NCI-H1694 (cell line): ENCODE measurements at places on chromosomes 5 and 9.
A peak's percentile ranks its signal among the peaks of the same experiment; 100 is the strongest.

- no peak for DNase-seq
These were observed 94.8 kb upstream of the CDKN2B start for GRCh38 chr9:22103685-22104575.

- no peak for DNase-seq
These were observed 5.0 kb downstream of the RPP25L start for GRCh38 chr9:34606905-34607304.

DNA sequence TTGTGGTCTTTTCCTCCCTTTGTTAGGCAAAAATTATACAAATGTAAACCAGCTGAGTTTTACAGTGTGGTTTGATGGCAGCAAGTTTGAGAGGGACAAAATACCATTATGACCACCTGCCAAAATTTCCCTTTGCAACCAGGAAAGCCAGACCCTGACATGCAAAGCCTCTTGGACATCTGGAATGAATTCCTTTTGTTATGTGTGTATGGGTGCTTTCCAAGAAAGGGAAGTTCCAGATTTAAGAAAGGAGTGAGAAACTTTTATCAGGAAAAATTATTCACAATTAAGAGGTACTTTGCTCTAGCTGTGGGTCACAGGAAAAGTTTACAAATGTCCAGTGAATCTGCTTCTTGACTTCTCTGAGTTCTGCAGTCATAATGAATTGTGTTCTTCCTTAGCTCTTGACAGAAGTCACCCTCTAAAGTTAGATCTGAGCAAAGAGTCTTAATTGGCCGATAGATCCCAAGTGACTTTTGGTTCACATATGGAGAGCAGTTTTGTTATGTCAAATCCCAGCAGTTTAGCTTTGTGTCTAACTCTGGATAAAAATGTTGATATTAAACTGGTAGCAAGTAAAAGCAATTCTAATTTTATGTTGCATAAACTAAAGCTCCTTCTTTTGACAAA, 295.9 kb upstream of the ZNF608 start:
- DNase-seq: no peak

- no peak for DNase-seq
These were observed 194.9 kb upstream of the ZNF608 start for GRCh38 chr5:124941051-124942049.

GRCh38 chr5:177132136-177133095, 1.2 kb upstream of the NSD1 start:
- DNase-seq: no peak

DNA sequence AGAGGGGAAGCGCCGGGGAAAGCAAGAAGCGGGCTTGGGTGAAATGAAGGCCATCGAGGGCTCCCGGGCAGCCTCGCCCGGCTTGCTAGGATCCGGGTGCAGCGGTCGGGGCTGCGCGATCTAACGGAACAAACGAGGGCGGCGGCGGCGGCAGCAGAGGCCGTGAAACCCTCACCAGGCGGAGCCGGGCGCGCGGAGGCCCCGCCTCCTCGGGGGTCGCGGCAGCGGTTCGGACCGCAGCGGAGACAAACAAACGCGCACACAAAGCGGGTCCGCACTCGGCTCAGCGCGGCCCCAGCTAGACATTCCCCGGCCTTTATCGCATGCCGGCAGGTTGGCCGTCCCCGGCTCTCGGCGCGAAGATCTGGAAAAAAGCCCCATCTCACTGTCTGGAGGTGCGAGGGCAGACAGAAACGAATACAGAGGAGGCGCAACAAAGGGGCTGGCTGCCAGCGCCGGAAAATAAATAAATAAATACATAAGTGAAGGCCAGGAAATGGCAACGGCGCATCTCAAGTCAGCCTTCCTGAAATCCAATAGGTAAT, 10.5 kb upstream of the TRIM36 start:
- DNase-seq: peak; percentile 6

DNA sequence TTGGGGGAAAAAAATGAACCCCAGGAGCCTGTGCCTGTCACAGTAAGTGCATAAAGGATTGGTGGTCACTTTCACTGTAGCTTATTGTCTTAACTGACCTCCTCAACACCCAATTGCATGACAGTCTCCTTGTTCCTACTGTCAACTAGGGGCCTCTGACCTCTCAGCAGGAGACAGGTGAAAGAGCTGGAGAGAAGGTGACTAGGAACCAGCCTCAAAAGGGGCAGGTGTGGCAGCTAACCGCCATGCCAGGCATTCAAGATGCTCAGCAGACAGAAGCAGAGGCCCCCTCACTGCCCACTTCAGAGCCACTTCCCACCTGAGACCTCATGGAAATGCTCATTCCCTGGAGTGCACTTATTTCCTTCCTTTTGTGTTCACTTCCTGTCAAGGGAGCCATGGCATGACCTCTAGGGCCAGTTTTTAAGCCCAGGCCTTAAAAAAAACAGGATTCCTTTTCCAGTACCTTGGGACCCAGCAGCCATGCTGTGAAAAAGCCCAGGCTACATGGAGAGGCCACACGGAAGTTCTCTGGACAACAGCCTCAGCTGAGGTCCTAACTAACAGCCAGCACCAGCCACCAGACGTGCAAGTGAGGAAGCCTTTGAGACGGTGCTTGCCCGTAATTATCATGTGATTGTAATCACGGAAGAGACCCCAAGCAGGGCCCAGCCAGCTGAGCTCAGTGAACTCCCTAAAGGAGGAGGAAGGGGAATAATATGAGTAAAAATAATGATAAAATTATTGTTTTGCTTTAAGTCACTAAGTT, 74.9 kb downstream of the NSUN2 start:
- DNase-seq: no peak

GRCh38 chr5:54296386-54296785, 14.0 kb downstream of the ARL15 start:
- DNase-seq: no peak

DNA sequence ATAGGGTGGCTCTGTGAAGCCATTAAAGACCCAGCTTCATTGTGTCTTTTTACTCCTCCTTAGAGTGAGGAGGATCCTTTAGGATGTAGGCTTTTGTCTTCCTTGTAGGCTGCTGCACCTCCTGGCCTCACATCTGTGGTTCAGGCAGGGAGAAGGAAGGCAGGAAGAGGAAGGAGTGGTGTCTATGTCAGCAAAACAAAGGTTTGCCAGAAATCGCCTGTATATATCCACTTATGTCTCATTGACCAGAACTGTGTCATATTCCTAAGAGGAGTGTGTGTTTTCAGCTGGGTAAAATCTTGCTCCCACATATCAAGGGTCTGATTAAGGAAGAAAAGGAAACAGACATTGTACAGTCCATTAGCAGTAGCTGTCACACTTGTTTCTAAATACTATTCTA, 213.8 kb downstream of the ARHGAP26 start:
- DNase-seq: no peak

GRCh38 chr5:57804007-57804444, 321.4 kb upstream of the ACTBL2 start:
- no peak for DNase-seq

- no peak for DNase-seq
These were observed 603 bp downstream of the PPIP5K2 start for GRCh38 chr5:103120607-103121200.

- no peak for DNase-seq
These were observed 379.1 kb upstream of the SMC2 start for GRCh38 chr9:103714992-103715391.

- no peak for DNase-seq
These were observed 53.5 kb downstream of the KIF4B start for GRCh38 chr5:155066886-155067595.

GRCh38 chr5:32836176-32836575, 125.1 kb downstream of the NPR3 start:
- DNase-seq: no peak

DNA sequence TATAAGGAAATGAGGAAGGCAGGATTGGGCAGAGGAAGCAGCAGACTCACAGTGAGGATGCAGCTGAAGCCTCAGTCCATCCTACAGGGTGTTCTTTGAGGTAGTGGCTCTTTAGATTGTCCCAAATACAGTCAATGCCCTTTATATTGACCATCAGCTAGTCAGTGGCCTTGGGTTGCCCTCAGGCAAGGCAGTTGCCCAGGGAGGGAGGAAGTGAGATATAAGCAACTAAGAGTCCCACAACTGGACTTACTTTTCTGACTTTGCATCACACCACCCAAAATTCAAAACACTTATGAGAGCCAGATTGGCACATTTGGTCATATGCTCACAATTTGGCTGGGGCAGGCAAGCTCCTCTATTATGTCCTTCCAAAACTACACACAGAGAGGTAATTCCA, 9.4 kb upstream of the SLC12A2 start:
- no peak for DNase-seq

GRCh38 chr5:41191249-41191648, 22.1 kb downstream of the C6 start:
- no peak for DNase-seq

DNA sequence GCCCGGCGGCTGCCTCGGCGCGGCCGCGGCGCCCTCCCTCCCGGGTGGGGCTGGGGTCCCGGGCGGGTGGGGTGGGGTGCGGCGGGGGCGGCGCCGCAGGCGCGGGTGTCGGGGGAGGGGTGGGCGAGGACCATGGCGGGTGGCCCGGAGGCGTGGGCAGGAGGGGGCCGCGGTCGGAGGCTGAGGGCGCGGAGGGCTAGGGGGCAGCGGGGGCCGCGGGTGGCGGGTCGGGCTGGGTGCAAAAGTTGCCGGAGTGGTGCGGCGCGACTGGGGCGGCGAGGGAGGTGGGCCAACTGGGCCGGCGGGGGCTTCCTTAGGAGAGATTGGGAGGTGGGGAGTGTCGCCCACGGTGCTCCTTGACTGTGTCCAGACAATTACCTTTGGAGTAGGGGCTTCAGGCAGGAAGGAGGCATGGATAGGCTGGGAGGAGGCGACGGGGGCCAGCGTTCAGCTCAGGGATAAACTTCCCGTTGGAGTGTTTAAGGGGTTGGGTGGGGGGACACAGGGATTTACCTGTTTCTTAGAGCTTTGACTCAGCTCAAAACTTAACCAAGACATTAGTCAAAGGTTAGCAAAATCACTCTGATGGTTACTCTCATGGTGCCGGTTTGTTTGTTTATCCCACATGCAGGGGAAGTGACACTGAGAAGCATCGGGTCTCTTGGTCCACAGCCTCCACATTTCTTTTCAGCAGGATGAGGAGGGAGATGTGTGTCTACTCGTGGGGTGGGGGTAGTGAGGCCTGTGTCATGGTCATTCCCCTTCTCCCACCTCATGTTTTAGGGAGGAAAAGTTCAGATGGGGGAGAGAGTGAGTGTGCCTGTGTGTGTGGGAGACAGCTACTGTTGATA, 859 bp downstream of the CSNK1G3 start:
- no peak for DNase-seq

DNA sequence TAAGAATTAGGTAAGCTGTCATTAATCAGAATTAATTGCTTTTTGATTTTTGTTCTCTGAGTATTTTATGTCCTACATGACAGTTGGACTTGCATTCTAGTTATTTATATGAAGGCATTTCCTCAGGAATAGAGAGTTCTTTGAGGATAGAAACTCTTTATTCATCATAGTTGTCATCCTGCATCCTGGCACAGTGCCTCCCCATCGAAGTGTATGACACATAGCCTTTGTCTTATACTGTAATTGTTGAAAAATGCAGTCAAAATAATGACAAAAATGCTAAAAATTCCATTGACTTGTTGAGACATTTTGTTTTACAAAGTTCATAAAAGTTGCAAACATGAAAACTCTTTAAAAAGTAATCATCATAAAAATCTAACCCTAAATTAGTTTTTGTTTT, 36.5 kb downstream of the CFAP95 start:
- DNase-seq: no peak

DNA sequence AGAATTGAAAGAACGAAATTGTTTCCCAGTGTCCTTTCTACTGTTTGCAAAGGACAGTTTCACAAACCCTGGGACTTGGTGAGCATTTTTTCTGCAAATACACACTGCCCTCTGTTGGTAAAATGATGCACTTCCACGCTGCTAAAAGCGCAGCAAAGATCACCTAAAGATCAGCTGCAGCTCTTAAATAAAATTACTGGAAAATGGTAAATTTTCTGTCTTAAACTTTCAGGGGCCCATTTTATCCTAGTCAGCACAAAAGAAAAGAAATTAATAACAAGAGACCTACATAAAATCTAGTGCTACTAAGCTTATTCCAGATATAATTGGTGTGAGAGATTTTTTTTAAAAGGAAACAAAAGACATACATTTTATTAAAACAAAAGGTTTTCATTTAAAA, 566.0 kb downstream of the CAAP1 start:
- peak; percentile 42 for DNase-seq

DNA sequence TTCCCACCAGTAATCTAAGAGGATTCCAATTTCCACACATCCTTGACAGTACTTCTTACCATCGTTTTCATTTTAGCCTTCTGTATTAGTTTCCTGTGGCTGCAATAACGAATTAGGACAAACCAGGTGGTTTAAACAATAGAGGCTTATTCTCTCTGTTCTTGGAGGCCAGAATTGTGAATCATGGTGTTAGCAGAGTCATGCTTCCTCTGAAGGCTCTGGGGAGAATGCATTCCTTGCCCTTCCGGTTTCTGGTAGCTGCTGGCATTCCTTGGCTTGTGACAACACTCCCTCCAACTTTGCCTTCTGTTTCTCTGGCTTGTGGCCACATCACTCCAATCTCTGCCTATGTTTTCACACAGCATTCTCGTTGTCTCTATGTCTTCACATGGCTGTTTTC, 23.5 kb downstream of the RIGI start:
- no peak for DNase-seq

- no peak for DNase-seq
These were observed 17.9 kb downstream of the ERAP1 start for GRCh38 chr5:96789794-96790330.

DNA sequence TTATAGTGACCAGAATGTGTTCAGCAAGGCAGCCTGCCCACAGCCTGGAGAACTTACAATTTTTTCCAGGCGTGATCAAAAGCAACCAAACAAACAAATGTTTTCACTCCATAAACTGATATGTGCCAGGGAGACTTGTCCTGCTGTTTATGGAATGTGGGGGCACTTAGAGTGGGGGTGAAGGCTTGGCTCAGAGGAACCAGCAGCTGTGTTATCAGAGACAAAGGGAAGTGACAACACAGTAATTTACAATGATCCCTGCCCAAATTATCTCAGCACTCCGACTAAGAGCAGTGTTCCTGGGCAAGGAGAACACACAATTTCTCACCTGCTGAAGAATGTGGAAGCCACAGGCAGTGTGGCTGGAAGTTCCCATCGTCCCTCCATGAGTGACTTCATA, 429.1 kb upstream of the IRX4 start:
- no peak for DNase-seq

GRCh38 chr5:3009605-3010004, 258.1 kb upstream of the IRX2 start:
- no peak for DNase-seq
